ENCODE measurements at places on chromosomes 5 and 9. TPM values are rescaled to one million over a fixed set of nuclear protein-coding genes. Genes with fewer than 3 reads are reported as not detected.

Gene ANGPTL2
- 63.6 TPM for polyA plus RNA-seq

Gene PRDM9
- polyA plus RNA-seq = not detected

GRCh38 chr9:31103836-31104235, 1280.6 kb upstream of the ACO1 start:
- DNase-seq = no peak

DNA sequence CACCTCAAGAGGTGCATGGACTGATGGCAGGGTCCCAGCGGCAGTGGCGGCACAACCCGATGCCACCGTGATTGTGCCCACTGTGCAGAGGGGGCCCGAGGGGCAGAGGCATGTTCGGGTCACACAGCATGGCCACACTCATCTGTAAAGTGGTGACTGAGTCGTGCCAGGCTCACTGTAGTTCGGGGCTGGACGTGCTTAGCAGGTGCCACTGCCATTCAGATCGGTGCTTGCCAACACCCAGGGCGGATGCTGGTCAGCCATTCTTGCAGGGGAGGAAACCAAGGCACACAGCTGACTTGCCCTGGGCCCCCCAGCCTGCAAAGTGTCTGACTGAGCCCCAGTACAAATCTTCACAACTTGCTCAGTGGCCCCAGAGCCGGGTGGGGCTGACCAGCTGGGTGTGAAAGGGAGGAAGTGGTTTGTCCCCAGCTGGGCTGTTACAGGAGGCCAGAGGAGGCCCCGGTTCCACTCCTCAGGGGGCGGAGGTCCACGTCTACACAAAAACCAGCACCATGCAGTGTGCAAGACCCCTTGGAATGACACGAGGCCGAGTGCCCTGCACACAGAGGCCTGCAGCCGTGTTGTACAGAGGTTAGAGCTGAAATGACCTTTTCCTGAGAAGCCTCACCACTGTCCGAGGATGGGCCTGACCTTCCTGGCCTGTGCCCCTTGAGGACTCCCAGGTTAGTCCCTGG, 17.9 kb downstream of the FGD3 start:
- no peak for DNase-seq

DNA sequence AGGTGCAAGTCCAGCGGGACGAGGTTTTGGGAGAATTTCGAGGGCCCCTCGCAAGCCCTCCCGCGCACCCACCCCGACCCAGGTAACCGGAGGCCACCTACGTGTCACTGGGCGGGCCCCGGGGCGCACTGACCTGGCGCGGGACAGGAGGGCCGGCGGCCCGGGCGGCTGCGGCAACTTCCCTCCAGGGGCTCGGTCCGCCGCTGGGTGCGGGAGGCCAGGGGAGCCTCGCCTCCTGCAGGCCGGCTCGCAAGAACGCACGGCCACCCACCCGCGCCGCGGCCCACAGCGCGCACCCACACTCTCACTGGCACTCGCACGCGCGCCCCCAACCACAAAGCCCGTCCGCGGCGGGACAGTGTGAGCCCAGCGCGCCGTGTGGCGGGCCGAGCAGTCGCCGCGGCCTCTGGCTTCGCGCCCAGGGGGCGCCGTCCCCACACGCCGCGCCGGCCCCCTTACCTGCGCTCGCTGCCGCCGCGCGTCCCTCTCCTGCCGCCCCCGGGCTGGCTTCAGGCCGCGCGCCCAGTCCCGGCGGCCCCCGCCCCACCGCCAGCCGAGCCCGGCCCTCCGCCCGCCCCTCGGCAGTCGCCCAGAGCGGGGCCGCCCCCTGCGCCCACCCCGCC, 451 bp downstream of the LPAR1 start:
- DNase-seq = no peak

All from forelimb muscle (tissue), 1 donor.